Spleen (tissue), 13 donors: ENCODE measurements at places on chromosomes 3 and 15. TPM values are rescaled to one million over a fixed set of nuclear protein-coding genes. Genes with fewer than 3 reads are reported as not detected.

SNRPA1 gene
- 68.8 TPM for total RNA-seq

GRCh38 chr3:50102558-50102957, 13.8 kb downstream of the RBM5 start:
- no peak for DNase-seq

SIDT1 gene
- 37.2 TPM for total RNA-seq

GOLGA6B gene
- not detected for total RNA-seq

RARRES1 gene
- total RNA-seq = 1.9 TPM

CFAP20DC gene
- 0.77 TPM for total RNA-seq

GRCh38 chr3:122305818-122306621, 19.0 kb upstream of the CSTA start:
- no peak for DNase-seq
